Activated CD8-positive, alpha-beta memory T cell treated with anti-CD3 and anti-CD28 coated beads for 24 hours (primary cell): ENCODE measurements at places on chromosomes 2 and 18.
A peak's percentile ranks its signal among the peaks of the same experiment; 100 is the strongest.

GRCh38 chr2:173963817-173964564, 1.2 kb downstream of the SP3 start:
- peak; percentile 95 for DNase-seq

GRCh38 chr18:35171315-35171987, 69.4 kb upstream of the ZNF397 start:
- no peak for DNase-seq

GRCh38 chr2:100211521-100211920, 69.1 kb upstream of the AFF3 start:
- no peak for DNase-seq

DNA sequence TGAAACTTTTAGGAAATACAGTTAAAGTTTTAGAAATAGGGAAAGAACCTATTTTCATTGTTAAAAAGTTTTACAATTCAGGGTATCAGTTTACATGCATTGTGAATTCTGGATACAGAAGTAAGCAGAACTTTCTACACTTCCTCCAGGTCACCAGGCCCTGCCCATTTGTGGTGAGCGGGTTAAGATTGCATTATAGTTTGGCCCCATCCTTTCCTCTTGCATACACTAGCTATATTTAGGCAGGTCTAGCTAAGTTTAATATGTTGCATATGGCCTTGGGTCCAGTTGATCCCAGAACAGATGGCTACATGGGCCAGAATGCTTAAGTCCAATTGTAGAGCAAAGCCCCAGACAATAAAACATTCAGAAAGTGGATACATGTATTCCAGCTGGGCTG, 4.8 kb downstream of the VWA3B start:
- DNase-seq = no peak

GRCh38 chr18:34991152-34991551, 50.1 kb upstream of the MAPRE2 start:
- no peak for DNase-seq
